HTR-8/SVneo (cell line): ENCODE measurements at places on chromosomes 6 and 20.

- DNase-seq = no peak
These were observed 681 bp downstream of the DIDO1 start for GRCh38 chr20:62925420-62926228.

GRCh38 chr6:161853657-161854056 is 579.8 kb upstream of the AGPAT4 start:
- DNase-seq = no peak

DNA sequence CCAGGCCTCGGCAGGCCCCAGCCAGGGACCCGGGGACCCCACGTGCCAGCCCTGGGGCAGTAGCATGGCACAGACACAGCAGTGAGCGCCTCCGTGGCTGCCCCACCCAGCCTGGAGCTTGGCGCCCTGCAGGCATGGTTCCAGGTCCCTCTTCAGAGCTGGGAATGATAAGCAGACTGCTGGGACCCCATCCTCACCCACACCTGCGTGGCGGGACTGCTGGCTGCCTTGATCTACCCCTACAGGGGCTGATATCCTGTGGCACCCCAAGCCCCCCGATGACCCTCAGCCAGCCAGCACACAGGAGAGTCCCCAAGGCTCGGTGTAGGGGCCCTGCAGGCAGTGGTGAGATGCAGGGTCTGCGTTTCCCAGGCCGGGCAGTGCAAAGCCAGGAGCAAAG is 47.1 kb downstream of the YTHDF1 start:
- no peak for DNase-seq

DNA sequence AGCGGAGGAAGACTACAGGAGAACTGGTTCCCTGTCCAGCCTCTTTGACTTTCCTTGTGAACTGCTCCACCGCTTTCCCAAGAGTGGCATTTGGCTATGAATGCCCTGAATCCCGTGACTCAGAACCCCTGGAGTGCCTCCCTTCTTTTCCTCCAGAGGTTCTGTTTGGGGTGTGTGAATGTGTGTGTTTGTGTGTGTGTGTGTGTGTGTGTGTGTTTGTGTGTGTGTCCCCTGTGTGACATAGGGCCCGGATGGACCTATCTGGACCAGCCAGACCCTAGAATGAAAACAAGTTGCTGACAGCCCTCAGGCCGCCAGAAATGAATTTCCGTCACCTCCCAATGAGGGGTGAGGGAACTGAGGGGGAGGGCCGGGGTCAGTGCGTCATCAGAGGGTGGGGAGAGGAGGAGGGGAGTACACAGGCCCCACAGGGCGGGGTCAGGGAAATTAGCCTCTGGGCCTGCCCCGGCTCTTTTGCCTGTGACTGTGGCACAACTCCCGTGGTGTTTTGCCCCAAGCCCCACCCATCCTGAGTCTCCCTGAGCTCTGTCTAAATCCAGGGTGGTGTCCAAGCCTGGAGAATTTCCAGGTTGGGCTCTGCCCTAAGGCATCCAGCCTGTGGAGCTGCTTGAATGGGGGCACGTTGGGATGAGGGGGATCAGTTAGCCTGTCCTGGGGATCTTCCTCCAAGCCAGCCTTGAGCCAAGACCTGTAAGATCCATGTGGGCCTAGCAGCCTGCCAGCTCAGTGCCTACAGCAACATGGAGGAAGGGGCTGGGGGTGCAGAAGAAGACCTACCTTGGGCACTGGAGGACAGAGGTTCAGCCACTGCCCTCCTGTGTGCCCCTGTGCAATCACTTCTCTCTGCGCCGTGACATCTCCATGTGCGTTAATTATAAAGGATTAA is 15.2 kb upstream of the MRPS18A start:
- DNase-seq = peak; percentile 86

- DNase-seq = no peak
These were observed 15.9 kb upstream of the FANCE start for GRCh38 chr6:35436071-35436857.

DNA sequence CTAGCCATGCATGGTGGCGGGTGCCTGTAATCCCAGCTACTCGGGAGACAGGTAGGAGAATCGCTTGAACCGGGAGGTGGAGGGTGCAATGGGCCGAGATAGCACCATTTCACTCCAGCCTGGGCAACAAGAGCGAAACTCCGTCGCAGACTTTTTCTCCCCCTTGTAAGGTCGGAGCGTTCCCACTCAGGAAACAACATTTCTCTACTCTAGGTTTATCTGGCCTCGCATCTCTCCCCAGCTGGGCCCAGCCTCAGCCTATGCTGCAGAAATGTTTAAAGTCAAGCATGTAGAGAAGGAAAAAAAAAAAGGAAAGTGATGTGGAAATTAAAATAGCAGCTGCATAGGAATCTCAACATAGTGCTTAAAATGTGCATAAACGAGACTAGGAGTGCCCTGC is 172.3 kb downstream of the TRIM27 start:
- DNase-seq = no peak

- no peak for DNase-seq
These were observed 31.2 kb downstream of the RREB1 start for GRCh38 chr6:7138921-7139358.

DNA sequence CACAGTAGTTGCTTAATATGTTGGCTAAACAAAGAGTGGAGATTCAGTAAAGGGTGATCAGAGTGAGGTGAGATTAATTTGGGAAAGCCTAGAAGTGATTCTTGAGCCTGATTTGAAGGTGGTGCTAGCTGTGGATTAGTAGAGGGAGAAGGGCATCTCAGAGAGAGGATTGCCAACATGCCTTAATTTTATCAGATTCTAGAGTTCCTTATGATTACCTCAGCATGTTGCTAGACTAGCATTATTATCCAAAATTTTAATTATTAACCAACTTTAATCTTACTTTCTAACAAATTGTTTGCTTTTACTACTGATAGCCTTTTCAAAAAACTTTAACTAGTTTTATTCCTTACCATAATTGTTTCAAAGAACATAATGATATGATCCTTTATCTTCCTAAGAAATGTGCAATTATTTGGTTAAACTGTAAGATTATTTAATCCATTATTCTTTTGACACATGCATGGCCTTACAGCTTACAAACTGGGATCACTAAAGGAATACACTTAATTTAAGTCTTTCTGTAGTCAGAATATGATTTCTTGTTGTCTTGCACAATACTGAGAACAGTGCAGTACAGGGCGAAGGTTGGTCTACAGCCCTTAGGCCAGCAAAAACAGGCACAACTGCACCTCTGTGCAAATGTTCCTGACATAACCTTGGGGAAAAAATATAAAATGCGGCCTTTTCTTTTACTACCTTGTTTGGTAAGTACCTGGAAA is 88.9 kb downstream of the SLC16A10 start:
- DNase-seq = no peak

DNA sequence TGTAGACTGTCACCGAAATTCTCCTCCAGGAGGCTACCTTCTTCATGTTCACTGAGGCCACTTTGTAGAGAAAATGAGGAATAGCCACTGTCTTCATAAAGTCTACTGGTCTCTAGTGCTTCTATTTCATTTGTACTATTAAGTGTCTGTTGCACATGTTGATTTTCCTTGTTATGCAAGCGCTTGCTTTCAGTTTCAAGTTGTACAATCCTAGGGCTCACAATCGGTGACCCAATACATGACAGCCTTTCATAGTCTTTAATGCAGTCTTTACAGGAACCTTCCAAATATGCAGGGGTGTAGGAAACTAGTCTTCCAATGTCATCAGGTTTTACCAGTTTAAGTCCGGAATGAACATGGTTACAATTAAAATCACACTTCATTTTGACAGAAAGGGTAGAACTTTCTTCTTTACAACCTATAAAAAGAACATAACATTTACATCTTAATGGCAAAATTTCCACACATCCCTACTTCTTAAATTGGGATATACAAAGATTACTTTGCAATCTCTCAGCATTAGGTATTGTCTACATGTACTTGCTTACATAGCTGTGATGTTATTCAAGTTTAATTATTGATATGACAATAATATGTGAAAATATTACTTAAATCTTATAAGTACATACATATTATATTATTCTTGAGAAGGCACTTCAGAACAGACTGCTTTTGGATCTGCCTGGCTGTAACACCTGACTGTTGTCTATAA is 7.5 kb downstream of the FBXO5 start:
- no peak for DNase-seq

GRCh38 chr20:19725814-19726525 is 32.1 kb upstream of the RIN2 start:
- no peak for DNase-seq

GRCh38 chr20:50277460-50278376 is 87.1 kb downstream of the CEBPB start:
- no peak for DNase-seq

DNA sequence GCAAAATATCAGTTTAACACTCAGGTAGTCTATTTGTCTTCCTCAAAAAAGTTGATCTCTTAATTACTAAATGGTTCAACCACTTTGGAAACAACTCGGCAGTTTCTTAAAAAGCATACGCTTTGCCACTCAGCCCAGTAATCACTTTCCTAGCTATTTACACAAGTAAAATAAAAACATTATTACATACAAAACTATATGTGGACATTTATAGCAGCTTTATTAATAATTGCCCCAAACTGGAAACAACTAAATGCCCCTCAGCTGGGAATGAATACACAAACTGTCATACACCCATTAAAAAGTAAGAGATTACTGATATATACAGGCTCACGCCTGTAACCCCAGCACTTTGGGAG is 7.4 kb downstream of the EEF1A1 start:
- no peak for DNase-seq

DNA sequence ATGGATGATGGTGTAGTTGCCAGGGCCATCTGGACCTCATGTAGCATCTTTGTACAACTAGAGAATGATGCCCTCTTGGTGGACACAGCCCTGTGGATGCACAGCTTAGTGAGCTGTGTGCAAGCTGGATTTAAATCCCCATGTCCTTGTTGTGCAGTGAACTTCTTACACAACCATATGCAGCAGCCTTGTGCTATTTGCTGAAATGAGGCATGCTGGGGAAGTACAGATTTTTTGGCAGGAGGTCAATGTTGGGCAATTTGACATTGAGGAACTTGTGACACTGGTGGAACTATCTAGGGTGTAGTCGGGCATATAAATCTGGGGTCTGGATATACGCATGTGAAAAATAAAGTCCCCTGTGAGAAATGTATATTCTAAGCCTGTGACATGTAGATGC is 5.8 kb upstream of the CDC5L start:
- DNase-seq = no peak

- DNase-seq = peak; percentile 64
These were observed 17.9 kb upstream of the ANKRD60 start for GRCh38 chr20:58246346-58246745.

DNA sequence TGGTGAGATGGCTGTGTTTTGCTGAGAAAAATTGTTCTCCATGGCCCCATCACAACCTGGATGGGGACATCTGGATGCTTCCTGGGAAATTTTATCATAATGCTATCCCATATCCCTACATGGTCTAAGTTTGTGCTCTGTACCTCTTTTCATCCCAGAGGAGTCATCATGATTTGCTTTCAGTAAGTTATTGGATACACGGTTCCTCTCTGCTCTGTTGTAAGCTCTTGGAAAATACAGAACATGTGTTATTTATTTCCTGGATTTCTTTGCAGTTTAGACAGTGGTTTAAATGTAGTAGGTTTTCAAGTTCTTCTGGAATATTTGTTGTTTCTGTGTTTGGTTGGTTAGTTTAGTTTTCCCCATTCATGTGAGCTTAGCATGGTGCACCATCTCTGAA is 129.2 kb upstream of the ECI2 start:
- DNase-seq = no peak

DNA sequence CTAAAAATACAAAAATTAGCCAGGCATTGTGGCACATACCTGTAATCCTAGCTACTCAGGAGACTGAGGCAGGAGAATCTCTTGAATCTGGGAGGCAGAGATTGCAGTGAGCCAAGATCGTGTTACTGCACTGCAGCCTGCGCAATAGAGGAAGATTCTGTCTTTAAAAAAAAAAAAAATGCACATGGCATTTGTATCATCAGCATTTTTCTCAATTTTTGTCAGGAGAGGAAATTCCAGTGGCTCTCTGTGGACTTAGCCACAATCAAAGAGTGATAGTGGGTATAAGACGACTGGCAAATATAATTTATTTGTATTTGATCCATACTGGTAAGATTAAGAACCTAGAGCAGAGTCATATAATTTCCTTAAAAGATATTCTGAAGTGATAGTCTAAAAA is 28.6 kb downstream of the DEFB114 start:
- no peak for DNase-seq

- DNase-seq = no peak
These were observed 8.8 kb downstream of the ZBTB46 start for GRCh38 chr20:63822276-63822696.

- no peak for DNase-seq
These were observed 42.0 kb downstream of the RSPO3 start for GRCh38 chr6:127160484-127160883.

DNA sequence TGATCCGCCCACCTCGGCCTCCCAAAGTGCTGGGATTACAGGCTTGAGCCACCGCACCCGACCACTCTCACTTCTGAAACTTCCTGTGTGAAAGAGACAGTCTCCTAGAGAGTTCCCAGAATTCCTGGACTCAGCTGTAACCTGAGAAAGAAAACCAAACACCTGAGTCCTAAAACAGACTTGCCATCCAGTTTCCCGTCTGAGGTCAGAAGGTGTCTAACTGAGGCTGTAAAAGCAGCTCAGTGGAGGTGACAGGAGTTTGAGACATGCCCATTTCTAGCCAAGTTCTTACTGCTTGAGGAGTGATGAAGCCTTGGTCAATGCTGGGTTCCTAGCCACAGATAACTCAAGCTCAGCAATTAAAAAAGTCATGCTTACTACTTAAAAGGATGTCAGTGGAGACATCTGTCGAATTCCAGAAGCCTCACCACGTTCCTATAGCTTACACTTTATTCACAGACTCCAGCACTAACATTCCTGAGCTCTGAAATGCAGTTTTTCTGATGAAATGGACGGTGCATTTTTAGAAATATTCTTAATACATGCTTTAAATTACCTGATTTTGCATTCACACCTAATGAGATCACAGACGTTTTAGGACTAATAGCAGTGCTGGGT is 6.1 kb downstream of the UQCC2 start:
- no peak for DNase-seq

DNA sequence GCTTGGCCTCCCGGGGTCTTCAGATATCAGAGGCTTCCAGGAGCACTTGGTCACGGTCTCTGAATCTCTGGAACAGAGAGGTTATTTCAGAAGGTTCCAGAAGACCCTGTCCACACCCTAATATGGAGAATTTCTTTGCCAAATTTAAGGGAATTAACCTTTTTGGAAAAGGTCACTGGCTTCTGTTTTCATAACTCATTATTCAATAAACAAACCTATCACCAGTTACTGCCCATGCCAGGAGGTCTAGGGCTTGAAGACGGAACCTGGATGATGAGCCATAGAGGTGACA is 507 bp upstream of the CST4 start:
- no peak for DNase-seq

GRCh38 chr6:7050004-7050403 is 57.8 kb upstream of the RREB1 start:
- DNase-seq = no peak

GRCh38 chr20:3696200-3696599 is 14.4 kb upstream of the ADAM33 start:
- no peak for DNase-seq

GRCh38 chr6:117536317-117536716 is 53.8 kb downstream of the DCBLD1 start:
- no peak for DNase-seq

DNA sequence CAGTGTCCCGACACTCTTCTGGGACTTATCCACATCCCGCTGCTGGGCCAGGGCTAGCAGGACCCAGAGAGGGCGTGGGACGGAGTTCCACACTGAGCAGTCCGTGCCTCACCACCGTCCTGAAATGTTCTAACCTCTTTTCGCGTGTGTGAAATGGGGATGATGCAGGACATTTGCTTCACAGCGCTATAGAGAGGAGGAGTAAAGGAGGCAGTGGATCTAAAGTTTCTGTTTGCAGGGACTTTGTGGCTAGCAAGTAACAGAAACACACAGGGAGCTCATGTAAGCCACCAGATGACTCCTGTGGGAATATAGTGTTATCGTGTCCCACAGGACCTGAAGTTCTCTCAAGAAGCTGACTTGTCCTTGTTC is 634 bp downstream of the ITPA start:
- no peak for DNase-seq
